ENCODE measurements at places on chromosomes 7 and 10. TPM values are rescaled to one million over a fixed set of nuclear protein-coding genes. Genes with fewer than 3 reads are reported as not detected.

GPR26 gene
- not detected for polyA plus RNA-seq

GSTO2 gene
- 14.9 TPM for polyA plus RNA-seq

AEBP1 gene
- polyA plus RNA-seq: 10.2 TPM

GTF2IRD2 gene
- 3.3 TPM for polyA plus RNA-seq

SNCG gene
- polyA plus RNA-seq: 100 TPM

OR9A2 gene
- not detected for polyA plus RNA-seq

ZNRF2 gene
- 8.2 TPM for polyA plus RNA-seq

FBXO24 gene
- 0.16 TPM for polyA plus RNA-seq

TMEM236 gene
- polyA plus RNA-seq: 0.79 TPM

TMEM213 gene
- not detected for polyA plus RNA-seq

MKX gene
- 0.15 TPM for polyA plus RNA-seq

AKR1C8 gene
- 0.14 TPM for polyA plus RNA-seq

WEE2 gene
- 0.12 TPM for polyA plus RNA-seq

FAM20C gene
- polyA plus RNA-seq: 105 TPM

MMP21 gene
- polyA plus RNA-seq: 0.13 TPM

CREB5 gene
- 26.7 TPM for polyA plus RNA-seq

PRLHR gene
- not detected for polyA plus RNA-seq

GIMAP6 gene
- polyA plus RNA-seq: 33.4 TPM

ANKRD22 gene
- polyA plus RNA-seq: 3.2 TPM

NUTM2B gene
- 0.67 TPM for polyA plus RNA-seq

Data from adipose tissue (tissue), 3 donors.